ENCODE measurements at places on chromosomes 4 and X.

GRCh38 chr4:134388351-134388750 is 186.8 kb upstream of the PABPC4L start:
- DNase-seq, result no peak

- DNase-seq, result no peak
Observed at GRCh38 chr4:89708903-89709421, 128.0 kb downstream of the SNCA start.

DNA sequence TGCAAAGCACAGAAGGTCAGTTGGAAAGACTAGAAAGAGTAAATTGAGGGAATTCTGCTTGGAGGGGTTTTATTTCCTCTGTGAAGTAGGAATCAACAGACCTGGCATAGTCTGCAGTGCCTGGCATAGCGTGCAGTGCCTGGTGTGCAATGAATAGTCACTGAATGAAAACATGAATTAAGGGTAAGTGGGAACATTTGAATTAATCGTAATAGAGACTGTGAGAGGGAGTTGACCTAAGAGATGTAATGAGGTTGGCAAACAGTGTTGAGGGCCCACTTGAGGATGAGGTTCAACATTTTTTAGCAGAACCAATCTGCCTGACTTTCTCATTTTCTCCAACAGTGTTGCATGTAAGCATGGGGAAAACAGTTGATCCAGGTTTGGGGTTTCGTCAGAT is 377.2 kb upstream of the FTHL17 start:
- DNase-seq, result no peak

DNA sequence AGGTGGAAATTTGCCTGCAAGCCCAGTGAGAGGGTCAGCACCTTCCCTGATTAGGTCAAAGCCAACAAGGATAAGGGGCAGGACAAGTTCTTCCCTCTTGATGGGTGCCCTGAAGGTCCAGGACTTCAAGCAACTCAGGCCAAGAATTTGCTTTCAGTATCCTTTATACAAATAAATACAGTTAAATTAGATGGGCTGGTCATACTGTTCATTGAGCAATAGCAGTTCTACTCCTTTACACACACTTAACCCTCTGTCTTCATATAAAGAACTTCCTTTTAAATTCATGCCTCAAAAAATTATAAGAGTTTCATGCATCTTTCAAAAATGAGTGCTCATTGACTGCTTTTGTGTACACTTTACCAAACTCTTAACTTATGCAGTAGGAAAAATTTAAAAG is 392.0 kb downstream of the SPRY1 start:
- DNase-seq, result no peak

- DNase-seq, result no peak
Observed at GRCh38 chrX:13697976-13698375, 9.0 kb downstream of the RAB9A start.

- no peak for DNase-seq
Observed at GRCh38 chrX:81120936-81121371, 80.8 kb downstream of the HMGN5 start.

DNA sequence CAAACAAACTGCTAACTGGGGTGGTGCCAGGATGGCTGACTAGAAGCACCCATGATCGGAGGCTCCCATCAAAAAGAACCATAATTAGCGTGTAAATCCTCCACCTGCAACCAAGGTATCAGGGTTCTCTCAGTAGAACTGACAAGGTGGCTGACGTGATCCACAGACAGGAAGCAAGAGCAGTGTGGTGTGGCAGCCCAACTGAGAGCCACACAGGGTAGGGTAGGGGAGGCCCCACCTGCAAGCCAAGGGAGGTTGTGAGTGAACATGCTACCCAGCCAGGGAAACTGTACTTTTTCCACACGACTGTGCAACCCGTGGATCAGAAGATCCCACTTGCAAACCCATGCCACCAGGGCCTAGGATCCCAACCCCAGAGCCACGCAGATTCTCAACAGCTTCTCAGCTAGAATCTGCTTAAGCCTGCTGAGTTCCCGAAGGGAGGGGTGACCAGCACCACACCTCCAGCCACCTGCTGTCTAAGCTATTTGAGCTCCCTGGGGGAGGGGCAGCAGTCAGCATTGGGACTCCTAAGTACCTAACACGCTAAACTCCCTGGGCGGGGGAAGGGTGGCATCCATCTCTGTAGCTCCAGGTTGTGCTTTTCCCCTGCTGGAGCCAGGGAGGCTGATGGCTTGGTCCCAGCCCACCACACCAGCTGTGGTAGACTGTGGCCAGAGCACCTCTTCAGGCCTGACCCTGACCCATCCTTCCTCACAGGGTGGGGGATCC is 425.1 kb downstream of the GPM6A start:
- DNase-seq, result no peak

DNA sequence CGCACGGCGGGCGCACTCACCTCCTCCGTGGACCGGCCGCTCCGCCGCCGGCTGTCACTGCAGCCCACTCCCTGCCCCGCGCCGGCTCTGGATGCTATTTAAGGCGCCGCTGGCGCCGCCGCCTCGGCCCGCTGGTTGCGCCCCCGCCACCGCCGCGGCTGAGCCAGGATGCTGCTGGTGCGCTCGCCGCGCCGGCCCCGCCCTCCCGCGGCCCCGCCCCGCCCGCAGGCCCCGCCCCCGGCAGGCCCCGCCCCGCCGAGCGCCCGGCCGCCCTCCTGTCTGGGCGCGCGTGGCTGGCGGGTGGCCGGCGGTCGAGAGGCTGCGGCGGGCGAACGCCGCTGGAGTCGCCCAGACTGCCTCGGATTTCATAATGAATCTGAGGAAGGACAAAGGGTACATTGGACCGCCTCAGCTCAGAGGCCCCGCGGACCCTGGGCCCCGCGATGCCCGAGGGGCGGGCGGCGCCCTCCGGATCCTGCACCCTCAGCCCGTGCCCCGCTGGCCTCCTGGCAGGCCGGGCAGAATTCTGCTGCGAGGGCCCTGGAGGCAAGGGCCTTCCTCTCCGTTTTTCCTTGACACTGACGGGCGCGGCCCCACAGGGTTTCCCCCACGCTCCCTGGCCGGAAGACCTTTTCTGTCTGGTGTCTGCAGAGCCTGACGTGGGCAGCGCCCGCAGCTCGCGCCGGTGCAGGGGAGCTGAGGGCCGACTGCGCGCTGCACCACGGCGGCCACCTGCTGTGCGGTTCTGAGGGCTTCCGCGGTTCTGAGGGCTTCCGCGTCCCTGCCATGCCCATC is at the start of gene ACSL1:
TSS of gene ACSL1 (minus strand) at position 73 of the 795 bp plus-strand sequence. CDS start 22,454 bp downstream, outside the sequence.
- DNase-seq, result peak; percentile 43

DNA sequence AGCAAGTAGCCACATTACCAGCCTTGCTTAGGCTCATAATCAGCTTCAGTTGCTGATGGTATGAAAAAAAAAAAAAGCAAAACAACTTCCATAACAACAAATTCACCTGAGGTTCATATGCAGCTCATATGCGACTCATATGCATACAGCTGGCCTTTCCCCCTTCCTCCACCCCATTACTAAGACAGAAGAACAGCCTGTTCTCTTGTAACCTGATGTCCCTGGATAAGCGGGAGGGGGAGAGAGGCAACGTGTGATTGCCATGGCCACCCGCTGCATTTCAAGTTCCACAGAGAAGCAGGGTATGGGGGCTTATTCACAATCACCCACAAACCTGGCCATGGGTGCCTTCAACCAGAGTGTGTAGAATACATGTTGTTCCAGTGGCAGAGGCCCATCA is 95.1 kb upstream of the DGKK start:
- DNase-seq, result no peak

- no peak for DNase-seq
Observed at GRCh38 chr4:164931551-164932324, 45.7 kb downstream of the TRIM61 start.

GRCh38 chr4:75484190-75484589 is 30.0 kb downstream of the RCHY1 start:
- DNase-seq, result no peak

GRCh38 chr4:21307709-21308108 is 607.5 kb downstream of the PACRGL start:
- no peak for DNase-seq

- DNase-seq, result no peak
Observed at GRCh38 chrX:67939270-67939669, 395.4 kb downstream of the AR start.

DNA sequence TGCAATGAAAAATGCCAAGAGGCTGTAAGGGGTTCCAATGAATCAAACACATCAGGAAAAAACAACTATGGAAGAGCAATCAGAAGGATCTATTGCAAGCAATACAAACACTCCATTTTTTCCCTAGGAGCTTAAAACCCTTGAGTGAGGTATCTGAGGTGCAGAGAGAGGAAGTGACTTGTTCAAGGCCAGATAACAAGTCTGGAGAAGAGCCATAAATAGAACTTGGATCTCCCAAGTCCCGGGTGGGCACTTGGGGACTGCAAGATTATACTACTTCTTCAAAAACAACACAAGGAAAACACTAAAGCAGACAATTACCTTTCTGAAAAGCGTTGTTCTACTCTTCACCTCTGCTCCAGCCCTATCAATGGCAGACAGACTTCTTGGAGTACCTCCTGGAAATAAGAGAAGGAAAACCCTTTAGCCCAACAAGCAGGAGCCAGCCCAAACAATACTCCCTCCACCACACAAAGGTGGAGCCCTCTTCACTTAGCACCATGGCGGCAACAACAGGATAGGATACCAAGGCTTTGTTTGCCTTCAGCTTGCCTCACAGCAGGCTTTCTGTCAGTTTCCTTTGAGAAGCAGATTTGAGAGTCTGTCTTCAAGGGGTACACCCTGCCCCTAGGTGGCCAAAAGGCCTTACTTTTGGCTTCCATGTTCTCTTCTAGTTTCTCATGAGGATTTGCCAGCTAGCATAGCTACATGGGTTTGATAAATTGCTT is 26.0 kb downstream of the AIFM1 start:
- no peak for DNase-seq

GRCh38 chr4:90648791-90649190 is 521.6 kb downstream of the CCSER1 start:
- no peak for DNase-seq

DNA sequence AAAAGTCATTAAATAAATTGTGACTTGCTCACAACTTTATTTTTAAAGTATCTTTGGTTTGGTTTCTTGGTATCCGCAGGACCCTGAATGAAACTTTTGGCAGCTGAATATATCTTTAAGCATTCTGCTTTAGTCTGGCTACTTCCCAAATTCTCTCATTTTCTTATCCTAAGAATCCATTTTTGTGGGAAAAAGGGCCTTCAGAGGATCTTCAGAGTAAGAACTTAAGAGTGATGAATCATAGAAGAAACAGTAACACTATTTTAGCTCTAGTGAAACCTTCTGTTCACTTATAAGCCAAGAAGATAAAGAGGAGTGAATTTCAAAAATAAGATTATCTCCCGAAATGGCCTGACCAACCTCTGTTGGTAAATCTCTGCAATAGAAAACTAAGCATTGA is 540.6 kb upstream of the MAGEB18 start:
- no peak for DNase-seq

DNA sequence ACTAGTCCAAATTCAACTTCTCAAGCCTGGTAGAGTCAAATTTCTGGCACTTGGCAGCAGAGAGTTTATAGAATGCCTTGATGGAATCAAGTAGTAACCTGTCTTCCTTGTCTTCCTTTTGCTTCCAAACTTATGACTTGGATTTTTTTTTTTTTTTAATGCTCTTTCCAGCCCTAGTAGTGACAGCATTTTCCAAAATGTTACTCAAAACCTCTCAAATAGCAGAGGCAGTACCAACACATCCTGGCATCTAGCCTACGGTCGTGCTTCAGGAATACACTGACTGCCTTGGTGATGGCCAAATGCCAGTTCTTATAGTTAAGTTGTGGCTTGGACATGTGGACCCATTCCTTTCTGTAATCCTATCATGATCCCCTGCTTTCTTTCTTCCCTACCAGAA is 46.0 kb downstream of the GALNT7 start:
- DNase-seq, result no peak

- no peak for DNase-seq
Observed at GRCh38 chrX:119997570-119997969, 54.0 kb upstream of the NKAP start.

DNA sequence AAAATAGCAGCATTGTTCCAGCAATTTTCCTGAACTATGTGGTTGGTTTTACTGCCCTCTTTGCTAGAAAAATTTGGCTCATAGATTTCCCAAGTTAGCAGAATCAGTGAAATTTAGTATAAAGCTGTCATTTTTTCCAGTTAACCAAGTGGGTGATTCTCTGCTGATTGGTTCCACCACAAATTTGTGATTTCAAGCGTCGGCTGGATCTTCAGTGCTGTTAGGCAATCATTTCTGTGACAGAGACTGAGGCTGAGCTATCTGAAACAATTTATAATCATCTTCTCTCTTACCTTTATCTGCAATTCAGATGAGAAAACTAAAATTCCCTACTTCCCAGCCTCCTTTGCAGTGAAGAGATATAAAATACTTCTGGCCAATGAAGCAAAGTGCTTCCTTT is 68.6 kb upstream of the OTUD4 start:
- DNase-seq, result no peak

DNA sequence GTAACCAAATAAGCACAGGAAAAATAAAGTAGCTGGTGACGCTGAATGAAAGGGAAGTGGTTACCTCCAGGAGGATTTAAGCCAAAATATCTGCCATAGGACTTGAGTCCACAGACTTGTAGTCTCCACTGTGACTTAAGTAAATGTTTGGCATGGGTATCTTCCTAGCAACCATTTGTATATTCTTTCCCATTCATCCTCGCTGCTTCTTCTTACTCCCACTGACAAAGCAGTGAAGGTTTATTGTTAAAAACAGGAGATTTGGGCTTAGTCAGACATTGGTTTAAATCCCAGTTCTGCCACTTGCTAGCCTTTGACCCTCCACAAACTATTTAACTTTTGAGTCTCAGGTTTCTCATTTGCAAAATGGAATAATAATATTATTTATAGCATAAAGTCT is 22.3 kb downstream of the COL4A6 start:
- no peak for DNase-seq

GRCh38 chr4:133316909-133317308 is 167.8 kb downstream of the PCDH10 start:
- DNase-seq, result no peak

DNA sequence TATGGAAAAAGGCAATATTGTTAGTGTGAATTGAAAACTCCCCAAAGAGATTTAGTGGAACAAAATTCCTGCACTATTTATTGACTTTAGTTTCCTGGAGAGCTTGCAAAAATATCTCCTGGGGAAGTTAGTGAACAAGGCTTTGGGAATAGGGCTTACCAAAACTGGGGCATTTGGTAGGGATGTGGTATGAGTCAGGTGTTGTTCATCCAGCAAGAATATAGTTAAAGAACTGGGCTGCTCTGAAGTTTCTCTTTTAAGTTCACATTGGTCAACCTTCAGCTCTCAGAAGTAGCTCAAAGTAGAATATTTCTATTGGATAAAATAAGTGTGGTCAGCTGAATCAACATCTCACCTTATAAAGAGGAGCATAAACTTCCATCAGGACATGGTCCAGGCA is 185.0 kb downstream of the CPE start:
- DNase-seq, result no peak

- no peak for DNase-seq
Observed at GRCh38 chrX:97021680-97022079, 138.0 kb downstream of the RPA4 start.
